ENCODE measurements at places on chromosomes 1 and 21.

GRCh38 chr1:53409233-53409632 lies 50.0 kb upstream of the DMRTB1 start:
- no peak for DNase-seq

DNA sequence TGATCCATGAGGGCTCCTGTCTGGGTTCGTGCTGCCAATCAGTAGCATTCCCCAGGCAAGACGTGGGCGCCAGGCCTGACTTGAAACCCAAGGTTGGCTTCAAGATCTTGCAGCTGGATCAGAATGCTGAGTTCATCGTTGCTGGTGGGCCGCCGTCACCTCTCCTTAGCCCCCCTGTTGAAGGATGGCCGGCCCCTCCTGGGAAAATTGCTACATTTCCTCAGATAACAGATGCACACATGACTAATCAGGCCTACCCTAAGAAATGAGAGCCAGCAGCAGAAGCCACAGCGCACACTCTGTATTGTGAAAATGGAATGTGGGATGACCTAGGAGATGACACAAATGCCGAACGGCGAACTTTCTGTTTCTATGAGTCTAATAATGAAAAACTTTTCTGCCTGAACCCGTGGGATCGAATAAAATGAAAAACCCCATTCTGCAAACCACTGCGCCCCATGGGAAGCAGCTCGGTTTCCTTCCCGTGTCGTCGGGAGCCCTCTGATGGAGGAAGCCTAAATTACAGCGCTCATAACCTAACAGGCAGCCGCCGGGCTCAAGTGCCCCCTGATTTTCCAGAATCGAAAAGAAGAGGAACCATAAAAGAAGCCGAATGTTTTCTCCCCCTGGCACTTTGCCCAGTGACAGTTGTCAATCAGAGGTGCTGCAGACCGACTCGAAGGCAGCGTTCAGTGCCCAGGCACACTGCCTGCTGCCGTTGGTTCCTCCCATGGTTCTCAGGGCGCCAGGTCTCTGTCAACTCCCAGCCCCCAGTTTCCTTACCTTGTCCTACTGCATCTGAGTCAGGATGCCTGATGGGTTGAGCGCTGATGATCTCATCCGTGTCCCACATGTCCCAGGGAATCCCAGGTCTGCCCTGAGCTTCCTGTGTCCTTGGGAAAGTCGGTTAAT lies 38.2 kb upstream of the H6PD start:
- DNase-seq: peak; percentile 56

GRCh38 chr1:181630838-181631237 lies 147.5 kb downstream of the CACNA1E start:
- no peak for DNase-seq

GRCh38 chr1:7755448-7755847 lies 15.6 kb upstream of the VAMP3 start:
- DNase-seq: peak; percentile 19

GRCh38 chr1:208326033-208326432 lies 81.8 kb upstream of the PLXNA2 start:
- DNase-seq: no peak

GRCh38 chr1:68814067-68814466 lies 317.2 kb upstream of the DEPDC1 start:
- no peak for DNase-seq

- DNase-seq: no peak
These were observed 14.9 kb downstream of the MTR start for GRCh38 chr1:236810018-236810417.

- no peak for DNase-seq
These were observed 85.2 kb downstream of the SDCCAG8 start for GRCh38 chr1:243341074-243341473.

GRCh38 chr1:214423045-214423444 lies 128.4 kb downstream of the PTPN14 start:
- no peak for DNase-seq

GRCh38 chr1:21368515-21369289 lies 71.2 kb upstream of the NBPF3 start:
- DNase-seq: peak; percentile 76

All from ACHN (cell line).